ENCODE measurements at places on chromosomes 1 and 21.

DNA sequence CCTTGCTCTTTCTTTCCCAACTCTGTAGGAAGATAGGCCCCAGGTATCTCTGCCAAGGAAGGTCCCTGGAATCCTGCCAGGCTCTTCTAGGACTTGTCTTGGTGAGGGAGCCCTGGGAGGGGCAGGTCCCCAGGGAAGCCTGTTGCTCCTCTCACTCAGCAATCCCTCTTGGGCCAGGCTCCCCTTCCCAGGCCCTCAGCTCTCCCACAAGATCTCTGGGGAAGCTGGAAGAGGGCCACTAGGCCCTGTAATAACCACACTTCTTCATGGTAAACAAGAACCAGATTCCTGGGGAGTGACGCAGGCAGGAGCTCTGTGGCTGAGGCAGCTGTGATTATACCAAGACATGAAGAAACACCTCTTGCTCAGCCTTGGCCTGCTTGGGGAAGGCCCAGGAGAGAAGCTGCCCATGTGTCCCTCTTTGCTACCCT, 9.9 kb upstream of the MAPKAPK2 start:
- DNase-seq, result no peak

- no peak for DNase-seq
Measured at GRCh38 chr1:24666794-24667193, 23.7 kb downstream of the SRRM1 start.

GRCh38 chr1:246959944-246960693, 28.4 kb upstream of the AHCTF1 start:
- peak; percentile 36 for DNase-seq

DNA sequence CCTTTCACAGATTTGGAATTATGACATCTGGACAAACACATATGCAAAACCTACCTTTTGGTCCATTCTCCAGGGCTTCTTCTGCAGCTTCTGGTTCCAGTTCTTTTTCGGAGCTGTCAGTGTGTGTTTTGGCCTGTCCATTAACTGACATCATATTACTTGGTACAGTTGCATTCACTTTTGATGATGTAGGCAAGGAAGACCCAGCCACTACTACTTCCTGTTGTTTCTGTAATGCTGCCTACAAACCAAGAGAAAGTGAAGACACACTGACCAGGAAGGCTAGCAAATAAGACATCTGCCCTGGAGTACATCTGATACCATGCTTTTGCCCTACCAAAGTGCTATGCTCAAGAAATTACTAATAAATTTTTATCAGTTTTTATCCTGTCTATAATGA, 31.9 kb downstream of the ACBD3 start:
- DNase-seq, result no peak

DNA sequence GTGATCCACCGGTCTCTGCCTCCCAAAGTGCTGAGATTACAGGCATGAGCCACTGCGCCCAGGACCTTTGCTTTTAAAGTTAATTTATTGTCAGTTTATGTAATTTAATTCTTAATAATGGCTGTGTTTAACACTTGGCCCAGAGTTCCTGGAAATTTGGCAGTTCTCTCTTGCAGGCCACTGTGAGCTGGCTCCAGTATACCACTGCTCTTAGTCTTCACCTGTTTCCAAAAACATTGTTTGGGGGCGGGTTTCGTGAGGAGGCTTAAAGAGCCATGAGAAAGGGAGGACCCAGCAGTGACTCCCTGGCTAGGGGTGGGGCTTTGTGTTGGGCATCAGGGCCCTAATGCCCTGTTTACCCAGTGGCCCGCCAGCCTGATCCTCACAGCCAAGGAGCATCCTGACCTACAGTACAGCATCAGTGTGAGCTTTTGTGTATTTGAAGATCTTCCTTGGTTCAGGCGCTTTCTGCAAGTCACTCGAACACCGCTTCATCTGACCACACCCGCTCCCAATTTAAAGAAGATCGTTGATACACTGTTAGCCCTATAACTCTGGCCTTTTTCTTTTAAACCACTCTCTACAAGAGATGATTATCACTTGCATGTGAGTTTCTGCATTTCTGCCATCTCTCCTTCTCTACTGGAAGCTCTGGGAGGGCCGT, 12.0 kb upstream of the BGLAP start:
- DNase-seq, result no peak

Data from CD4-positive, alpha-beta T cell (primary cell).